Tibial artery (tissue), 4 donors: ENCODE measurements at places on chromosomes 11 and 22.

DNA sequence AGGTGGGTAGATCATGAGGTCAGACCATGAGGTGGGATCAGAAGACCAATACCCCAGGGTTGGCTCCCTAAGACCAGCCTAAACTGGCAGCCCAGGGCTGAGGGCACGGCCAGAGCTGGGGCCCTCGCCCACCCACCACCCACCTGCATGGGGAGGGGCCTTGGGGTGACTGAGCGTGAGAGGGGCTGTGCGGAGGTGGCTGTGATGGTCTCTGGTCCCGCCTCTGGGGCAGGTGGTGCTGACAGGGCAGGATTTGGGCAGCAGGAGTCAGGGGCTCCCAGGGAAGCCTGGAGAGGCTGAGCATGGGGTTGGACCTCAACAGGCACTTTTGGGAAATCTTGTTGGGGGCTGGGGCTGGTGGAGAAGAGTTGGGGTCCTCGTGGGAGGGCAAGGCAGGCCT, 39.8 kb upstream of the MUC5AC start:
- H3K27me3 ChIP-seq: no peaks in the 10 kb centered on the region
- H3K36me3 ChIP-seq: no peaks in the 10 kb centered on the region
- H3K27ac ChIP-seq: no peak overlapping the region

DNA sequence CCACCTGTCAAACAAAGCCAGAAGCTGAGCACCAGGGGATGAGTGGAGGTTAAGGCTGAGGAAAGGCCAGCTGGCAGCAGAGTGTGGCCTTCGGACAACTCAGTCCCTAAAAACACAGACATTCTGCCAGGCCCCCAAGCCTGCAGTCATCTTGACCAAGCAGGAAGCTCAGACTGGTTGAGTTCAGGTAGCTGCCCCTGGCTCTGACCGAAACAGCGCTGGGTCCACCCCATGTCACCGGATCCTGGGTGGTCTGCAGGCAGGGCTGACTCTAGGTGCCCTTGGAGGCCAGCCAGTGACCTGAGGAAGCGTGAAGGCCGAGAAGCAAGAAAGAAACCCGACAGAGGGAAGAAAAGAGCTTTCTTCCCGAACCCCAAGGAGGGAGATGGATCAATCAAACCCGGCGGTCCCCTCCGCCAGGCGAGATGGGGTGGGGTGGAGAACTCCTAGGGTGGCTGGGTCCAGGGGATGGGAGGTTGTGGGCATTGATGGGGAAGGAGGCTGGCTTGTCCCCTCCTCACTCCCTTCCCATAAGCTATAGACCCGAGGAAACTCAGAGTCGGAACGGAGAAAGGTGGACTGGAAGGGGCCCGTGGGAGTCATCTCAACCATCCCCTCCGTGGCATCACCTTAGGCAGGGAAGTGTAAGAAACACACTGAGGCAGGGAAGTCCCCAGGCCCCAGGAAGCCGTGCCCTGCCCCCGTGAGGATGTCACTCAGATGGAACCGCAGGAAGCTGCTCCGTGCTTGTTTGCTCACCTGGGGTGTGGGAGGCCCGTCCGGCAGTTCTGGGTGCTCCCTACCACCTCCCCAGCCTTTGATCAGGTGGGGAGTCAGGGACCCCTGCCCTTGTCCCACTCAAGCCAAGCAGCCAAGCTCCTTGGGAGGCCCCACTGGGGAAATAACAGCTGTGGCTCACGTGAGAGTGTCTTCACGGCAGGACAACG, 11.7 kb downstream of the CXCR5 start:
- H3K4me1 ChIP-seq: peaks cover 55% of the 10 kb centered on the region
- H3K27ac ChIP-seq: peak overlapping the region; percentile 35
- H3K4me3 ChIP-seq: no peak overlapping the region
- no peak for DNase-seq

- H3K4me1 ChIP-seq: no peaks in the 10 kb centered on the region
- no peak overlapping the region for H3K27ac ChIP-seq
- peaks cover 2% of the 10 kb centered on the region for H3K27me3 ChIP-seq
- H3K4me3 ChIP-seq: no peak overlapping the region
Observed at GRCh38 chr11:2774173-2775082, 74.6 kb upstream of the KCNQ1OT1 start.

GRCh38 chr11:84655712-84656111, 971.4 kb downstream of the DLG2 start:
- no peaks in the 10 kb centered on the region for H3K4me1 ChIP-seq
- H3K27ac ChIP-seq: no peak overlapping the region
- no peak overlapping the region for H3K4me3 ChIP-seq
- DNase-seq: no peak
- H3K36me3 ChIP-seq: no peaks in the 10 kb centered on the region

DNA sequence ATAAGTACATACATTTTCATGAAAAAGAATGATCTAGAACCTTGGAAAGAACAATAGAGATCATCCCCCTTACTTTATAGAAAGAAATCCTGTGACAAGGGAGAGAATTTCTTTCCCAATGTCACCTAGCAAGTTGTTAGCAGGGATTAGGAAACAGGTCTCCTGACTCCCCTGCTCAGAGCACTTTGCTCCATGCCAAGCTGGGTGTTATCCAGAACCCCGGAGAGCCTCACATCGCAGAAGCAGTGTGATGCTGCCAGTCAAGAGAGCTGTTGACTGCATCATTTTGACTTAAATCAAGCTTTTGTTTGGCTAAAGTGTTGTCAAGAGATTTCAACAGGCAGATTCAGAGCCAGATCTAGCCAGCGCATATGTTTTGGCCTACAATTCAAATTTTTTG, 3.6 kb upstream of the RRAS2 start:
- no peak overlapping the region for H3K4me3 ChIP-seq
- no peaks in the 10 kb centered on the region for H3K27me3 ChIP-seq

DNA sequence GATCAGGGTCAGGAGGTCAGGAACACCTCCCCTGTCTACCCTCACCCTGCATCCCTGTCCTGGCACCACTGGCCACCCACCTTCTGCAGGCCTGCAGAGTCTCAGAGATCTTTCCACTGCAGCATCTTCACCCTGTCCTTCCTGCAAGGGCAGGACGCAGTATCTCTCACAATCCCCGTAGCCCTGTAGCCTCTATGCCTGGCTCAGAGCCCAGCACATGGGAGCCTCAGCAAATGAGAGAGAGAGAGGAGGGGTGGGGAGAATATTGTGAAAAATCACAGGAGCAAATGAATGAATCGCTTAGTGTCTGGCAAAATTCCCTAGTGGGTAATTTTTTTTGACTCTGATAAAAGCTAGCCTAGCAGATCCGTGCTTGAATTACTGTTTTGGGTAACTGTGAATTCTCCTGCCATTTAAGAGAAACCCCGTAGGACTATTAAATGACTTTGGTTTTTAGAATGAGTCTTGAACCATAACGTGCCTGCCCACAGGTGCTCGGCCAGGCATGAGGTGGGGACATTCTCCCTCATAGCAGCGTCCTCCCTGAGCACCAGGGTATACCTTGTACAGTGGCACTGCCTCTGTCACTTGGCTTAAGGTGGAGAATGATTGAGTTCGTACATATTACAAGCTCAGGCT, 91.5 kb downstream of the MORC2 start:
- no peak overlapping the region for H3K4me3 ChIP-seq
- peak; percentile 19 for DNase-seq
- H3K27ac ChIP-seq: no peak overlapping the region
- H3K36me3 ChIP-seq: no peaks in the 10 kb centered on the region
- H3K27me3 ChIP-seq: no peaks in the 10 kb centered on the region
- H3K4me1 ChIP-seq: no peaks in the 10 kb centered on the region

DNA sequence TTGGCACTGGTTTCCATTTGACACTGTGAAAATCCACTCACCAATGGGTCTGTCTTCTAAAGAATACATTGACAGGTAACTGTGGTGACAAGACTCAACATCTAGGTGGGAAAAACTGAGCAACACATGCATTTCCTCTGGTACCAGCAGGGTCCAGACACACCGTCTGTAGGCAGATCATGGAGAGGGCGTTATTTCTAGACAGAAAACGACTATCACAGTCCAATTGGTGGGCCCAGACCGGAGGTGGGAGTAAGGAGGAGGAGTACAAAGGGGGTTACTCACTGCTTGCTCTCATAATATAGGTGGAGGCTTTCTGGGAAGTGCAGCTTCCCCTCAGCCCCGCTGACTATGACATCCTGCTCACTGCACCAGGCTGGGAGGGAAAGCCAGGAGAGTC, 9.9 kb downstream of the OVCH2 start:
- no peaks in the 10 kb centered on the region for H3K27me3 ChIP-seq
- H3K4me1 ChIP-seq: no peaks in the 10 kb centered on the region
- H3K36me3 ChIP-seq: no peaks in the 10 kb centered on the region
- DNase-seq: no peak
- no peak overlapping the region for H3K27ac ChIP-seq
- no peak overlapping the region for H3K4me3 ChIP-seq

- peaks cover 9% of the 10 kb centered on the region for H3K4me1 ChIP-seq
- H3K36me3 ChIP-seq: no peaks in the 10 kb centered on the region
- no peak for DNase-seq
- H3K4me3 ChIP-seq: no peak overlapping the region
Observed at GRCh38 chr11:46247090-46247489, 30.4 kb upstream of the CREB3L1 start.

- no peak for DNase-seq
- H3K4me1 ChIP-seq: no peaks in the 10 kb centered on the region
- H3K27ac ChIP-seq: no peak overlapping the region
- H3K4me3 ChIP-seq: no peak overlapping the region
- no peaks in the 10 kb centered on the region for H3K27me3 ChIP-seq
- no peaks in the 10 kb centered on the region for H3K36me3 ChIP-seq
Observed at GRCh38 chr22:22687638-22688500, 43.5 kb downstream of the GGTLC2 start.

GRCh38 chr11:91731051-91731450, 493.6 kb upstream of the FAT3 start:
- no peak overlapping the region for H3K27ac ChIP-seq
- H3K27me3 ChIP-seq: no peaks in the 10 kb centered on the region
- no peak overlapping the region for H3K4me3 ChIP-seq

DNA sequence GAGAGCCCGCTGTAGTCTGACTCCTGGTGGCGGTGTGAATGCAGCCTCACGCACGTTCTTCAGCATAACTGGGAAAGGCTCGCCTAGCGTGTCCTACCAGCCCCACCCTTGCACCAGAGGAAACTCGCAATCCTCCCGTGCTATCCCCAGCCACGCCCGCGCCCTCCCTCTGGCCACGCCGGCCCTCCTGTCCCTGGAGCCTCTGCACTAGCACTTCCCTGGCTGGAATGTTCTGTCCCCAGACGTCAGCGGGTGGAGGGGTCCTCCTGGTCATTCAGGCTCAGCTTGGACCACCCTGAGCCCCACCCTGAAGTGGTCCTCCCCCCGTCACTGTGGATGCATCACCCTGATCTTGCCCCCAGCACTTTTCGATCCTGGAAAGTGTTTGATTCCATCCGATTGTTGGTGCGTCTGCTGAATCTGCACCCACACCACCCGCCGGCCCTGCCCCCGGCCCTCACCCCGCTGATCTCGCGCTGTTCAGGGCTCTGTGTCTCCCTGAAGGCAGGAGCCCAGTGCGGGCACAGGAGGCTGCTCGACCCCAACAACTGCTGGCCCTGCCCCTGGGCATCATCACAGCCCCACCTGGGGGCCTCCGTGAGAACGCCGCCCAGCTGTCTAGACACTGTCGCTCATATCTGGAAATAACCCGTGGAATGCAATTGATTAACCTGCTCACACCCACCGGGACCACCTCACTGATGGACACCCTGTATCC, 437.0 kb downstream of the TBC1D22A start:
- H3K4me3 ChIP-seq: no peak overlapping the region
- H3K4me1 ChIP-seq: no peaks in the 10 kb centered on the region
- H3K27me3 ChIP-seq: peaks cover 51% of the 10 kb centered on the region
- DNase-seq: no peak
- H3K27ac ChIP-seq: no peak overlapping the region

DNA sequence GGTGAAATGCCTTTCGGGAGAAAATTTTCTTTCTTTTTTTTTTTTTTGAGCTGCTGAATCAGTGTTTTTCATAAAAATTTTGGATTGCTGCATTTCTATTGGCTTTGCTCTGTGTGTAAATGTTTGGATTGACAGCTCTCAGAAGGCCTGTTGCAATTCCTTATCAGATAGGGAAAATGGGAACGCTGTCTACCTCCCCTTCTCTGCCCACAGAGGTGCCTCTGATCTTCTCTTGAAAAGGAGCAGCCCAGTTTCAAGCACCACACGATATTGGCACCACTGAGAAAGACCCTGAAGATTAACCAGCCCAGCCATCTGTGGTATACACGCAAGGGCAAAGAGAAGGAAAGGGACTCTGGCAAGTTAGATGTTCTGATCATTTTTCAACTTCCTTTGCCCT, 1272.2 kb downstream of the LRRC4C start:
- no peak overlapping the region for H3K4me3 ChIP-seq
- H3K36me3 ChIP-seq: no peaks in the 10 kb centered on the region
- no peak for DNase-seq
- H3K4me1 ChIP-seq: no peaks in the 10 kb centered on the region

DNA sequence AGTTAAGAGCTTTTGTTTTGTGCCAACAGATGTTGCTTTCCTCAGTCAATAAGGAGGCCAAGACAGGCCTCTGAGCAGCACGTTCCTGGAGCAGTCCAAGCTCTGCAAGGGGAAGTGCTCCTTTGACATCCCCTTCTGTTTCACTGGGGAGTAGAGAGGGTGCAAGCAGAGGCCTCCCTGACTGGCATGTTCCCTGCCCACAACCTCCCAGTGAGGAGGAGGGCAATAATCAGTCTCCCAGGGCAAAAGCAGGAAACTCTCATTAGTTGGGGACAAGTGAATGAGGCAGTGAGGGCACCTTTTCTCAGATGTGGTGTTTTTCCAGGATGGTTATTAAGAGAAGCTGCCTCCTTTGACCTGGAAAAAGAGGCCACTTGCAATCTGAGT, 79.5 kb upstream of the ZBED5 start:
- H3K4me3 ChIP-seq: no peak overlapping the region
- no peaks in the 10 kb centered on the region for H3K4me1 ChIP-seq
- no peak overlapping the region for H3K27ac ChIP-seq
- no peaks in the 10 kb centered on the region for H3K36me3 ChIP-seq

DNA sequence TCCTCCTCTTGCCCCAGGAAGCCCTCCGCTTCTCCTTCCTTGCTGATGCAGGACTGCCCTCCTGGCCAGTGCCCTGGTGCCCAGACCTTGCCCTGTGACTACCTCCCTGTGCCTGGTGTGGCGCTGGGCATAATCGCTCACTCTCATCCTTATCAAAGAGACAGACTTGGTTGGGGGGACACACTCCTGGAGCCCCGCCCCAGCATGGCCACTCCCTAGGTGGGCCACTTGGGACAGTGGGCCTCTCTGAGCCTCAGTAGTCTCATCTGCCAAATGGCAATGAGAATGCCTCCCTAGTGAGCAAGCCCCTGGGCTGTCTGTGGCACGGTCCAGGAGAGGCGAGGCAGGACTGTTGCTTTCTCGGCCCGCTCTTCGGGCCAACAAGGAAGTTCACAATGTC, 72.7 kb upstream of the TSPAN18 start:
- no peaks in the 10 kb centered on the region for H3K4me1 ChIP-seq
- no peaks in the 10 kb centered on the region for H3K27me3 ChIP-seq
- H3K36me3 ChIP-seq: no peaks in the 10 kb centered on the region

GRCh38 chr11:44564670-44565210, 723 bp upstream of the CD82 start:
- DNase-seq: peak; percentile 98
- H3K27me3 ChIP-seq: no peaks in the 10 kb centered on the region
- no peaks in the 10 kb centered on the region for H3K36me3 ChIP-seq
- peak overlapping the region; percentile 99 for H3K27ac ChIP-seq
- H3K4me1 ChIP-seq: peaks cover 70% of the 10 kb centered on the region

GRCh38 chr11:65430406-65431217, 8.0 kb downstream of the NEAT1 start:
- H3K27me3 ChIP-seq: no peaks in the 10 kb centered on the region
- peaks cover 53% of the 10 kb centered on the region for H3K36me3 ChIP-seq
- peak overlapping the region; percentile 67 for H3K4me3 ChIP-seq
- H3K27ac ChIP-seq: peak overlapping the region; percentile 50
- peaks cover 48% of the 10 kb centered on the region for H3K4me1 ChIP-seq
